ENCODE measurements at places on chromosomes 1 and 21. TPM values are rescaled to one million over a fixed set of nuclear protein-coding genes. Genes with fewer than 3 reads are reported as not detected.

GRCh38 chr21:42195378-42196031 lies 23.4 kb upstream of the ABCG1 start:
- DNase-seq = no peak

- DNase-seq = no peak
These were observed 22.1 kb upstream of the GBP2 start for GRCh38 chr1:89147678-89148658.

DNA sequence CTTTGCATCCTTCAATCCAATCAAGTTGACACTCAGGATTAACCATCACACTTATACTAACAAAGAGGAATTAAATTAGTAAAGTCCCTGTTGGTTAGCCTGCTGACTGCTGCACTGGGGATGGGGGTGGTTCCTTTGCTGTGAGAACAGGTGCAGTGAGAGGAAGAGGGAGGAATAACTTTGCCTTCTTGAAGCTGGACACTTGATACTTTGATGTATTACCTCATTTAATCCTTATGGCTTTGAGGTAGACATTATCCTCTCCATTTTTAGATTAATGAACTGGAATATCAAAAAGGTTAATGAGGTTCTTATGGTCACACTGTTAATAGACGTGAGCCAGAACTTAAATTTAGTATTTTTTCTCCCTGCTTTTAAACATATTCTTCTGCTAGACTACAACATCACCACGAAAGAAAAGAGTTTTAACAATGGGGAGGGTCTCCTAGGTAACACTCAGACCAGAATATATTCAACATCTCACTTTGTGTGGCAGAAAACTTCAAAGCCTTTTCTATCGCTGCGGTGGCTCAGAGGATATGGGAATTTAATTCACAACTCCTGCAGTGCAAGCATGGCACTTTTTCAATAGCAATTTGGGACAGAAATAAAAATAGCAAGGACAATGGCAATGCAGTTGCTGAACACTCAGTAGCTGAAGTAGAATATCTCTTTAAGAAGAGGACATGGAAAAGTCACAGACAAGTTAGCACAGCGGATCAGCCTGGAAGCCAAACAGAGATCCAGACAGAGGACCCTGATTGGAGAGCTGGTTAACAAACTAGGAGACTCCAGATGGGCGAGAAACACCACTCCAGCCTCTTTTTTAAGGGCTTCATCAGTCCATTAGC lies 68.8 kb upstream of the DNAH14 start:
- DNase-seq = no peak

DNA sequence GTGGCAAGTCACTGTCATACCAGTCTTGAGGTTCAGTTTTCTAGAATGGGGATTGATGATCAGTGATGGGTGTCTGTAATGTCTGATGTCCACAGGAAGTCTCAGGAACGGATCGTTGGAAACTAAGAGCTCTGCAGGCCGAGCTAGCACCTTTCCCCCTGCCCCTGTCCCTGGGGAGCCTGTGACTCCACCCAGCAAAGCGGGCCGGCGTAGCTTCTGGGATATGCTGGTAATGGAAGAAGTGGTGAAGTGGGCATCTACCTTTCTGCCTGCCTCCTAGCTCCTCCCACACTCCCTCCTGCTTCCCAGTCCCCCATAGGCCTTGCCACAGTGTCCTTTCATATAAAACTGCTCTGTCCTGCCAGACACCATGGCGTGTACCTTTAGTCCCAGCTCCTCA lies 13.4 kb downstream of the HYI start:
- DNase-seq = no peak

- no peak for DNase-seq
These were observed 71.3 kb downstream of the HLX start for GRCh38 chr1:220950576-220950975.

- DNase-seq = no peak
These were observed 12.4 kb upstream of the GPR61 start for GRCh38 chr1:109527098-109527811.

DNA sequence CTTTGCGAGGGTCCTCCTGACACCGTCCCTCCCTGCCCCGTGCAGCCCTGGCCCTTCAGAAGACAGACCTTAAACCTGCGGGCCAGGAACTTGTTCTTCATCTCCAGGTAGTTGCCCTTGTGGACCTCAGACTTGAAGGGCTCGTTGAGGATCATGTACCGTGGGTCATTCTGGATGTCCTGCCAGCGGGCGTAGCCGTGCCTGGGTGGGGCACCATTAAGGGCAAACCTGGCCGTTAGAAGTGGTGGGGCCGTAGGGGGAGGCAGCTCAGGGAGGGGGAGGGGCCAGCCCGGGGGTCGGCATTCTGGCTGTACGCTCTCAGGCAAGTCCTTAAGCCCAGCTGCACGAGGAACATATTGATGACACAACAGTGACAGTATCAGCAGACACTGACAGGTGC lies 64.6 kb downstream of the KCNAB2 start:
- no peak for DNase-seq

GRCh38 chr1:213987927-213988506 lies at the start of gene PROX1:
Gene PROX1 (plus strand): TSS chr1:213987973. CDS start chr1:213996536, 8,563 bp downstream.
- no peak for DNase-seq

FCRL1 gene
- polyA plus RNA-seq = 0.10 TPM

GRCh38 chr1:13981142-13981541 lies 281.2 kb downstream of the PRDM2 start:
- DNase-seq = no peak

FAM20B gene
- 28.3 TPM for polyA plus RNA-seq

DNA sequence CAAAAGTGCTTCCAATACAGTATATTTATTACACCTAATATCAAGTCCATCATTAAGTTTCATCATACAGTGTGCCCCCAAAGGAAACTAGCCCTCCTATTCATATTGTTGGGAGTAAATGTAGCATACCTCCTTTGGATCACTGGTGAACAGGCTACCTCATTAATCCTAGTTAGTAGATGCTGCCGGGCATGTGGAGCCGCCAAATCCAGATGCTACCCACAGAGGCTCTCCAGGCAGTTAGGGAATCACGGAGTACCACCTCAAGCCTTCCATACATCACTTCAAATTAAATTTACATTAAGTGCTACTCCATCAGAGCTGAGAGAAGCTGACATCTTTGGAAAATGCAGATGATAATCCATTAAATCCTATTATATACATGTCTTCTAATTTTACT lies 121.7 kb upstream of the FOXD3 start:
- DNase-seq = no peak

DNA sequence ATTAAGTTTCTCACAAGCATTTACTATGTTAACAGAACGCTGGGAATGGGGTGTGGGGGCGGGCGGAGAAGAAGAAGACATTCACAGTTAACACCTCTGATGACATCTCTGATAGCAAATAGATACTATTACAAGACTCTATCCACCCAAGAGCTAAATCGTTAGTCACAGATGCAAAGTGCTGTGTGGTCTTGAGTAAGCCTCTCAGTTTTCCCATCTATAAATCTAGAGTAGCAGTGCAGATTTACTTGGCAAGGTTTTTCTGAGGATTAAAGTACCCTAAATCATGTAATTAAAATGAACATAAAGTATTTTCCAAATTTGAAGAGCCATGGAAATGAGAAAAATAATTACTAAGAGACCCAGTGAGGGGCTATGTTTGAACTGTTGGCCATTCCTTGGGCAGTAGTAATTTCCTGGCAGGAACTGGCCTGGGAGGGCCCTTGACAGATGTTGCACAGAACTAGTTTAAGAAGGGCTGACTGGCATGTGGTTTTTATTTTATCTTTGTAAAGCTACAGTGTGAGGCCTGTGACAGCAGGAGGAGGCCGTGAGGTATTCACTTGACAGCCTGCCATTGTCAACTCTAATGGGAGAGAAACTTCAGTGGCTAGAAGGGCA lies 58.7 kb upstream of the APOBEC4 start:
- DNase-seq = peak; percentile 35

- DNase-seq = no peak
These were observed 165.3 kb downstream of the TNFSF18 start for GRCh38 chr1:172885411-172885810.

- no peak for DNase-seq
These were observed 25.3 kb downstream of the FTCD start for GRCh38 chr21:46129846-46130651.

SYTL1 gene
- polyA plus RNA-seq = 31.0 TPM

DNA sequence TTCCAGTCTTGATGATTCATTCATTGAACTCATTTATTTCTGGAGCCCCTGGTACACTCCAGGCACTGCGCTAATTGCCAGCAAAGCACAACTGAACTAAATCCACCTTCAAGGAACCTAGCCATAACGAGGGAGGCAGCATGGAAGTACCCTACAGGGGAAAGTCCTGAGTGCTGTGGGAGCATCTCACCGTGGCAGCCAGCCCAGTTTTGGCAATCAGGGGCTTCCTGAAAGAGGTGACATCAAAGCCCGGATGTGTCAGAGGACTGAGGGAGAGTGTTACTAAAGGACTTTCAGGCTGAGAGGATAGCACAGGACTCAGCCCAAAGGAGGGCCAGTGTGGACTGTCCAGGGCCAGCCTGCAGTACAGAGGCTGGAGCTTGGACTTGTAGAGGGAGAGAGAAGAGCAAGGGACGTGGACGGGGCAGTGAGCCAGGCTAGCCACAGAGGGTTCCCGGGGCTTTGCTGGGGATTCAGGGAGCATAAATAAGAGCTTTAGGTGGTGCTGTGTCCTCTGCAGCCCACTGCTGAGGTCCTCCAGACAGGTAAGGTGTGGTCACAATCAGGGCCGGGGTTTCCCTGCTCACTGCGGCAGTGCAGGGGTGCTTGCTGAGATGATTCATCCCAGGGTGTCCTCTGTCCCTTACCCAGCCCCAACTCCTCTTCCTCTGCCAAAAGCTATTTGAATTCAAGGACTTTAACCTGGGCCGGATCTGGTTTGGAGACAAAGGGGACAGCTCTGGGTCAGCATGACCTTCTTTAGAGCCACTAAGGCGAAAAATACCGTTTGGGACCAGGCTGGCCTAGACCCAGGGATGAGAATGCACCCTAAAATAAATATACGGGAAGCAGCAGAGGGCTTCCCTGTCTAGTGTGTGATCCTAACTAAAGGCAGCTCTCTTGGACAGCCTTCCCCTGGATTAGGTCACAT lies 128.3 kb downstream of the EDEM3 start:
- DNase-seq = no peak

- DNase-seq = no peak
These were observed 411.8 kb upstream of the ESRRG start for GRCh38 chr1:217134857-217135568.

HRNR gene
- polyA plus RNA-seq = not detected

GRCh38 chr1:119361205-119361604 lies 7.4 kb upstream of the HAO2 start:
- DNase-seq = no peak

DNA sequence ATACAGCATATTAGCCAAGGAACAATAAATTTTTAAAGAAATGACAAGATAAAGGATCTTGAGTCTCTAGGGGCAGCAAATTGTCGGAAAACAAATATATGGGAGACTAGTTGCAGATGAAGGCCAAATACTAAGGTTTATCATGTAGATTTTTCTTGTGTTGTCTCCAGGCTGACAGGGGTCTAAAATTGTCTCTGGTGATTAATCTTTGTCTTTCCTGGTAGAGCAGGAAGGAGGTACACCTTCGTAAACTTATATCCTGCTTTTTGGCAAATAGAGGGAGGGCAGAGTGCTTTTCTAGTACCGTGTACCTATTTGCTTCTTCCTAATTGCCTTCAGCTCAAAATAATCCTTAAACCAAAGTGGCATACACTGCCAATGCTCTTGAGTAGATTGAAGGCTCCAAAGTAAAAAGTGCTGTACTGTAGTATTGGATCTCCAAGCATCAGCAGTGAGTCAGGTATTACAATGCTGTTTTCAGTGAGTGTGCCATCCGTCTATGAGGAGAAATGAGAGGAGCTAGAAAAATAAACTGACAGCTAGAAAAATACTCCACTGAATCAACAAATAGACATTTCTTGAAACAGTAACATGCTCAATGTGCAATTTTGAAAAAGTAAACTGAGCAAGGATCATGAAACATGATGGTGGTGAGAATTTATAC lies 1.8 kb upstream of the LEPR start:
- no peak for DNase-seq

DNA sequence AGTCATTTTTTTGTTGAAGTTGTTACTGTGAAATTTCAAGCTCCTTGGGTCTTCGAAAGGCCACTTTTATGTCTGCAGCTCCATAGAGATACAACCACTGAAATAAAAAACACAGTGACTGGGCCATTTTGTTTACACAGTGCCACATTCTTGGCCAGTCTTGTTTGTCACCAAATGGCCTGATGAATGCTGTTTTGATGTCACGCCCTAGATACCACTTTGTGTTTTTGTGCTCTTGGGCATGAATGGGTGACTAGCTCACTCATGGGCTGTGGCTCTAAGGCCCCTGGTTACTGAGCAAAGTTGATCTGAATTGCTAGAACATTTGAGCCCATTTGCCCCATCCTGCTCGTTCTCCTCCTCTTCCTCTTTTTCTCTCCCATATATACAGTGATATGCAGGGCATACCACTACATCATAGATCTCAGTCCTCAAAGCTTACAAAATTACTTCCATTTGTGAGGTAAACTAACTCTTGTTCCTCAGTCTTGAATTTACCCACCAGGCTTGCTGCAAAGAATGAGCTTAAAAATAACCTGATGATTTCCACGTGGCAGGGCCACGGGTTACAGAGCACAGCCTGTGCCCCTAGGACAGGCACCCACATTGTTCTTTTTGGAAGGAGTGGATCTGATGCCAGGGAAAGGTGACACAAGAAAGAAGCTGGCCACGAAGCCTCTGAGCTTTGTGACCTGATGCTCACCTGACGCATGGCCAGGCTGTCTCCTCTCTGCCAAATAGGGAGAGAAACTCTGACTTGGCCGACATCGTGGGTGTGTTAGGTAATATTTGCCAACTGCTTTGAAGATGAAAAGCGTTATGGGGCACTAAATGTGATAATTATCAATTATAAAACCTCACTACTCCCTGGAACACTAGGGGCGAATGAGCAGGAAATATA lies 92.4 kb downstream of the RUNX1 start:
- DNase-seq = no peak

DNA sequence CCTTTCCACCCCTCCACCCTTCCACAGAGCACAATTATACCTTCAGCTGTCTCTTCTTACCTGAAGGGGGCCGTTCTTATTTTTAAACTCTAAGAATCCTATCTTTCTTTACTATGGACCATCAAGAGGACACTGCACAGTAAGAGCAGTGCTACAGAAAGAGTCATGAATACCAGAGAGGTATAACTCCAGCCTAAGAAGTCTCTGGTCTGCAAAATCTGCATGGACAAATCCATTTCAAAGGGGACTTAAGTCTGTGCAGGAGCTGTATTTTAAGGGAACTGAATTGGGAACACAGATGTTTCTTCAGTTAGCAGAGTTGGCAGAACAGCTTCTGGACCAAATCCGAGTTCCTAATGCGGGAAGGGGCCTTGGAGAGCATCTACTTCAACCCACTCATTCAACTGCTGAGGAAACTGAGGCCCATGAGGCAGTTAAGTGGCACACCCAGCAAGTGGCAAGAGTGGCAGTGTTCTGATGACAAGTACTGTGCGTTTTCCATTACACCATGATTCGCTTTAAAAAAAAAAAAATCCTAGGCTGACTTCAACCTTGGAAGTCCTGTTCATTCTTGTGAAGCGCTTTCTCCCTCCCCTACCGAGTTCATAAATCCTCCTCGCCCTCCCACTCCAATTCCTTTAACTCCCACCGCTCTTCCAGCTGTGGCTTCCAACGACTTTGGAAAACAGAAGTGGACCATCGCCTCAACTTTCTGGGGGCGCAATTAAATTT lies 1.8 kb downstream of the PLPP3 start:
- DNase-seq = no peak

DNA sequence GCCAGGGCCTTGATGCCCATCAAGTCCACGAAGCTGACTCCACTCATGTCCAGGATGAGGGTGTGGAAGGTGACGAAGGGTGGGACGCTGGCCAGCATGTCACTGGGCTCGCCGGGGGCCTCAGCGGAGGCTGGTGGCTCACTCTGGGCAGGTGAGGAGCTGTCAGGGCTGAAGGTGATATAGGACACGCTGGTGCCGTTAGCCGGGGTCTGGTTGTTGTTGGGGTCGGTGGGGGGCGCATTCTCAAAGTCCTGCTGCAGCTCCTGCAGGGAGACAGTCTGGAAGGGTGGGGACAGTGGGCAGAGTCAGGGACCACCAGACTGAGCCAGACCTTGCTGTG lies 21.7 kb downstream of the SLC26A9 start:
- DNase-seq = no peak
